ENCODE measurements at places on chromosomes 7 and 10.

DNA sequence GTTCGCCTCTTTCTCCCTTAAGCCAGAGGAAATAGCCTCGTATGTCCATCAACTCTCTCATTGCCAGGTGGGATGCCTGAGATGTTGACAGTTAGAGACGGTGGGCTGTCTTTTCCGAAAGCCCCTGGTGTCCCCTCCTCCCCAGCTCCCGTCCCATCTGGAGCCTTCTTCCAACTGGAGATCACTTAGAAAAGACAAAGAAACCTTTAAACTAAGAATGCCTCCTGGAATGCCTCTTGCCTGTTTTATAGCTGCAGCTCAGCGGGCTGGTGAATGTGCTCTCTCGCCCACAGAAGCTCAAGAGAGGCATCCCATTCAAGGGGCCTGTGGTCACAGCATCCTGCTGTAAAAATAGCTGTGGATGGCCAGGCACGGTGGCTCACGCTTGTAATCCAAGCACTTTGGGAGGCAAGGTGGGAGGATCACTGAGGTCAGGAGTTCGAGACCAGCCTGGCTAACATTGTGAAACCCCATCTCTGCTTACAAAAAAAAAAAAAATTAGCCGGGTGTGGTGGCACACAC lies 5.2 kb upstream of the MYL10 start:
- DNase-seq, result no peak

GRCh38 chr10:86500846-86501245 lies 20.7 kb downstream of the WAPL start:
- no peak for DNase-seq

DNA sequence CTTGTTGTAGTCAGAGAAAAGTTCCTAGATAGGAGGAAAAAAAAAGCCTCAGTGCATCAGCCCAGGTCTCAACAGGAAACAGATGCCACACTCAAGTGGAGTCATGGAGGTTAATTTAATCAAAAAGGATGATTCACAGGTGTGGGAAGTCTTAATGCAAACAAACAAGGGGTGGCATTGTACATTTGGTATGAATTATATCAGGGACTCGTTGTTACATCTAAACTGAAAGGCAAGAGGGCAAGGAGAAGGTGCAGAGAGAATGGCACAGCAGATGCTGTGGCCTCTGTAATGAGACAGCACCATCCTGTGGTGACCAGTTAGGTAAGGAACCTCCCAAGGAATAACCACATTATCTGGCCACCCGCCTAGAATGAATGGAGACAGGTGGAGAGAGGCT lies 133.7 kb downstream of the PTPRZ1 start:
- DNase-seq, result no peak

DNA sequence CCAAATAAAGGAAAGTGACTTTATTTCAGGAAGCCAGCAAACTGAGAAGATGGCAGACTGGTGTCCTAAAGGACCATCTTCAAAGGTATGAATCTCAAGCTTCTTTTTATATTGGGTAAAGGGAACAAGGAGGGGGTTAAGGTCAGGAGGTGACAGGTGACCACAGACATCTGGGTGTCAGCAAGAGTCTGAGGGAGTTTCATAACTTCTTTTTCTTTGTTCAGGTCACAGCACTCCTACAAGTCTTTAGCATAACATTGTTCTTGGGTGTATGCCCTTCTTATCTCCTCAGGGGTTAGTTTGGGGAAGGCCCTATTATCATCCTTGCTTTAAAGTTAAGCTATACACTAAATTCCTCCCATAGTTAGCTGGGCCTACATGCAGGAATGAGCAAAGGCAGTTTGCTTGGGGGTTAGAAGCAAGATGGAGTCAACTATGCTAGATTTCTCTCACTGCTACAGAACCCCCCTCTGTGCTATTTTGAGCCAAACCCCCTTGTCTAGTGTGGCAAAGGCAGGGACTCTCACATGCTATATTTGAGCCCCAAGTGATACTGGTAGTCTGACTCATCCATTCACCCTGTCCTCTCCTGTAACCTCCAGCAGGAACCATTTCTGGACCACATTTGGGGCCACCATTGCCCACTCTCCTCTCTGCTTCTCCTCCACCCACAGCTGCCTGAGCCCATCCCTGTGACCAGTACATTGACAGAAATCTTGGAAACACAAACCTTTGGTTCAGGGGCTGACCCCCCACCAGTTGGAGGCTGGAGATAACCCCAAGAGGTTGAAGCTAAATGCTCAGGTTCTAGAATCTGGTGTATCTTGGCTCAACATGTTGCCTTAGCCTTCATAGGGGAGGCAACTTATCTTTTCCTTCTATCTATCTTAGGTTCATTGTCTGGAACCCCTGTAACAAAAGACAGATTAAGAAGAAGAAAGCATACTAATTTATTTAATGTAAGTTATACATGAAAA lies 55.5 kb upstream of the LRGUK start:
- DNase-seq, result no peak

DNA sequence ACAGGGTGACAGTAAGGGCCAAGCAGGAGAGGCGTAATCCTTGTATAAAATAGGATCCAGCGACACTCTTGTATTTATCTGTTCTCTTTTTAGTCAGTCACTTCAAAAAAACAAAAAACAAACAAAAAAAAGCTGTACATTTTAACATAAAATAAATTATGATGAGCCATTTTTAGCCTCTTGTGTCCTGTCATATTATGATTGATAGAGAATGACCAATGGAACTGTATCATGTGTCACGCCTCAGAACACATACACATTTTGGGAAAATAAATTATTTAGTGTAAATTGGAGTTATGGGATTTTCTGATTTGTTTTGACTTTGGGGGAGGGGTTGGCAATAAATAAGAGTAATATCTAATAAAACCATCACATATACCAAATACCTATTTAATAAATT lies 79.3 kb upstream of the SAMD8 start:
- DNase-seq, result no peak

DNA sequence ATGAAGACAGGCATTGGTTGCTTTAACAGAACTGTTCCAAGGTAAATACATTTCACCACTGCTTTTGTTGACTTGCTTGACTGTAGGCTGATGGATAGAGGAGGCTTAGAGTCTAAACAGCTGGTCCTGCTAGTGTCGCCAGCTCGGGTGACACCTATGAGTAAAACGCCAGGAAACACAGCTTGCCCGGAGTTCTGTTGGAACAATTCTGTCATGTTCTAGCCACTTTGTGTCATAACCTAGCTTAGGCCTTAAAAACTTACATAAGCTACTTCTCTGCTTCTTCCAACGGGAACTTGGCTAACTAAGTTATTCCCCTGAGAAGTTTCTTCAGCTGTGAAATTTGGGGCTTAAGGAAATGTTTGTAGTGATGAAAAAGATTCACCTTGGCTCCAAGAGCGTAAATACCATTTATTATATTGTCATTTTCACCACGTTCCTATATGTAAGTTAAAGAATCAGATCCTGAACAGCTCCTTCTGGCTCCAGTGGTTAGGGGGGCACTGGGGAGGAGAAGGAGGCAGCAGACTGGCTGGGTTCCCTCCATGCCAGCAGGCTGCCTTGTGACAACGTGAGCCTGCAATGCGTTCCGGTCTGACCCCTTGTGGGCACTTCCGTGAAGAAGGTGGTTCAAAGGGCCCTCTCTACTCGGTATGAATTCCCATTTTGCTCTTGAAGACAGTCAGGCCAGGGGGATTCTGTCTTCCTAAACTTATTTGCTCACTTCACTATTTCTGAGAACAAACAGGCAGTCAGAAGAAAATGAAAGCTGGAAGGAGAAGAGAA lies 253.2 kb downstream of the BMPER start:
- DNase-seq, result no peak

DNA sequence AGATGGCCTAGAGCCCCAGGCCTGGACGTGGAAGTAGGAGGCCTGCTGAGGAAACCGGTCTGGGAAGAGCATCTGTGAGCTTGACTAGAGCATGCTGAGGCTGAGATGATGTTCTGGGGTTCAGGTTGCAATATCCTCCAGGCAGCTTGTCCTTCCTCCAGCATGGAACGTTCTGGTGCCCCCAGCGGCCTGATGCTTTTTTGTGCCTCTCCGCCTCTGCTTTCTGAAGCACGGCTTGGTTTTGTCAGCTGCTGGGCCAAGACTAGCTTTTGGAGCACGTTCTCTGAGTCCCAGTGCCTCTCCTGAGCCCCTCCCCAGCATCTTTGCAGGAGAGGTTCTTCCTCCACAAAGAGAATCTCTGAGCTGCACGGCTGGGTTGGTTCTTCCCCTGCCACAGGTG lies 682.0 kb upstream of the FOXK1 start:
- DNase-seq, result no peak

GRCh38 chr7:95396136-95397032 lies at the start of gene PON3:
Gene PON3 (minus strand): TSS chr7:95396375. CDS start chr7:95396350, 25 bp downstream.
- DNase-seq, result no peak

DNA sequence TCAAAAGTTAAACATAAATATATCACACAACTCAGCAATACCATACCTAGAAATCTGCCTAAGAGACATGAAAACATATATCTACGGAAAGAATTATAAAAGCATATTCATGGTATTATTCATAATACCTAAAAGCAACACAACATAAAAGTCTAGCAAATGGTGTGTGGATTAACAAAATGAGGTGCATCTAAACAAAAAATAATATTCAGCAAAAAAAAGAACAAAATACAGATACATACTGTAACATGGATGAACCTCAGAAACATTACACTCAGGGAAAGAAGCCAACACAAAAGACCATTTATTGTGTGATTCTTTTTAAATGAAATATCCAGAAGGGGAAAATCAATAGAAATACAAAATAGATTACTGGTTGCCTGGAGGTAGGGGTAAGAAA lies 155.0 kb downstream of the IMMP2L start:
- no peak for DNase-seq

Measured in fibroblast of skin of left biceps (primary cell).